ENCODE measurements at places on chromosomes 11 and 22.

GRCh38 chr22:39318507-39319283 is 728 bp downstream of the RPL3 start:
- DNase-seq: no peak

- DNase-seq: no peak
These were observed 5.2 kb upstream of the PTGDR2 start for GRCh38 chr11:60860943-60861342.

DNA sequence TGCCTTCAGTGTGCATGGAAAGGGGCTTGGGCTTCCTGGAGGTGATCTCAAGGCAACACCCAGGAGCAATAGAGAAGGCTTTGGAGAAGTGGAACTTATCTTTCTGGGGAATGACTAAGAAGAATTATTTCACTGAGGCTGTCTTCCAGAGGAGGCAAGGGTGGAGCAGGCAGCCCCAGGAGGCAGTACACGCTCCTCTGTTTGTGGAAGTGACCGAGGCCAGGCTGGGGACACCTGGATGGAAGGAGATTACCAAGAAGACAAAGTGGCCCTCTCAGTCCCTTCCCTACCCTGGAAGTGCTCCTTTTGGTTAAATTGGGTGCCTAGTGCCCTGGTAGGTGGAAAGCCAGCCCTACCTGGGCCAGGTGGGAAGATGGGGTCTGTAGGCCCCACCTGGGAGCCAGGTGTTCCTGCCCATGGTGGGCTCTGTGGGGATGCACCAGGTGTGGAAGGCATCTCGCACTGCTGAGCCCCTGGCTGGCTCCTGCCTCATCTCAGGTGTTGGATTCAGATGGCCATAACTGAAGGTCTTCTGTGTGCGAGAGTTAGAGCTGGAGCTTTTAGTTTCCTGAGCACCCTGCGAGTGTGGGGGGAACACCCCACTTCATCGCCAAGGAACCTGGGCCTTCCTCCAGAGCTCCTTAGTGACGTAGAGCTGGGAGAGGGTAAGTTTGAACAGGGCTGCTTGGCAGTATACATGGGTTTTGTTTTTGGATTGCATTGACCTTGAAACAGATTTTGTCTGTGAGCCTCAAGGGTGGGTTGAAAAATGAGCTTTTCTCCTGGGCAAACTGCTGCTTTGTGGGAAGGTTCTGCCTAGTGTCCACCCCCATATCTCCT is 46.1 kb downstream of the MICAL2 start:
- DNase-seq: no peak

DNA sequence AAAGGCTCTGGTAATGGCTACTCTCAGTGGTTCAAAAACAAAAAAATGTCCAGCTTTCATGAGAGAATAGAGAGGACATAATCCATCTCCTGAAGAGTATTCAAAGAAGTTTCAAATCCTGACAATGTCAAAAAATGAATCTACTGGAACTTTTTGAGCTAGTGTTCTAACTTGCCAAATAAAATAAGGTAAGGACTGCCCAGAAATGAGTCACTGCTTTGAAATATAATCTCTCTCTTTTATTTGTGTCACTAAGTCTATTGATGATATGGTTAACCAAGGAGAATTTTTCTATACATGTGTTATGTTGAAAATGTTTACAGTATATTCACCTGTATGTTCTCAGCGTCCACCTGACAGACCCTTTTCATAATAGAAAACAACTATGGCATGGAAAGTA is 3.4 kb downstream of the GUCY1A2 start:
- DNase-seq: no peak

DNA sequence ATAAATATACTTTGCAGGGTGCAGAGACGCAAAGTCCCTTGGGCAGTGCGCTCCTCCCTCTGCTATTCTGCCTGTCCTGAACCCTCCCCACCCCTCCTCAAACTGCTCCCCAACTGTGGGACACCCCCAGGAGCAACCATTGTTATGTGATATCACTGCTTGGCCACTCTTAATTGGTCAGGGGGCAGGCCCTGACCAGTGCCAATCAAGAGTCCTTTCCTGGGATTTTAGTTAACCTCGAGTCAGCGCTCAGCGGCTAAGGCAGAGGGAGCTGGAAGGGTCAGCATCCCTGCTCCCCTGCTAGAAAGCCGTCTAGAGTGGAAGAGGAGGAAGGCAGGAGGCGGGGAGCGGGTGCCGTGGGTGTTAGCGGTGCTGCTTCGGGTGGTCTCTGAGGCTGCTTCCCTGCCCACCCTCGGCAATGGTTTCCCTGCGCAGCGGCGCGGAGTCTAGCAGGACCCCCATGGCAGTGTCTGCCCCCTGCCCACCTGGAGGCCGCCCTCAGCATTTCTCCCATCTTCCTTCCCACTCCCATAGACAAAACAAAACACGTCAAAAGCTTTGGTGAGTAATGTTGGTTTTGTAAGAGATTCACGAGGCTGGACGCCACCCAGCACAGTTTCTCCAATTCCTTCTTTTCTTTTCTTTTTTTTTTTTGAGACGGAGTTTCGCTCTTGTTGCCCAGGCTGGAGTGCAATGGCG is 38.4 kb upstream of the A4GALT start:
- DNase-seq: no peak

DNA sequence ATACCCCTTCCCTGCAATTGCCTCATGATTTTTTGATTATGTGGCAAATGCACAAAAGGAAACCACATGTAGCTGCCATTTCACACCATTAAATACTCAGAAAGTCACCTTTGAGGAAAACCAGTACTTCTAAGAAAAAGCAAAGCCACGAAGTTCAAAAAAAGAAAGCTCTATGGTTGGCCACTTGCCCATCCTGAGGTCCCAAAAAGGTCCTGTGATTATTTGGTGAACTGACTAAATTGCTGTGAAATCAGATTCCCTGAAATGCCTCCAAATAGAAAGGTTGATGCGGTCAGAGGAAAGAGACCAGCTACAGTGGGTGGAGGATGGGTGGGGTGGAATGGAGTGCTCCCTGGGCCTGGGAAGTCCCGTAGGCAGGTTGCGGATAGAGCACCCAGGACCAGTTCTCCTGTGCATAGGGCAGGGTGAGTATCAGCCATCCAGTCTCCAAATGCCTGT is 26.9 kb downstream of the MRPL16 start:
- no peak for DNase-seq

GRCh38 chr11:72423840-72424239 is 10.5 kb downstream of the CLPB start:
- DNase-seq: no peak

DNA sequence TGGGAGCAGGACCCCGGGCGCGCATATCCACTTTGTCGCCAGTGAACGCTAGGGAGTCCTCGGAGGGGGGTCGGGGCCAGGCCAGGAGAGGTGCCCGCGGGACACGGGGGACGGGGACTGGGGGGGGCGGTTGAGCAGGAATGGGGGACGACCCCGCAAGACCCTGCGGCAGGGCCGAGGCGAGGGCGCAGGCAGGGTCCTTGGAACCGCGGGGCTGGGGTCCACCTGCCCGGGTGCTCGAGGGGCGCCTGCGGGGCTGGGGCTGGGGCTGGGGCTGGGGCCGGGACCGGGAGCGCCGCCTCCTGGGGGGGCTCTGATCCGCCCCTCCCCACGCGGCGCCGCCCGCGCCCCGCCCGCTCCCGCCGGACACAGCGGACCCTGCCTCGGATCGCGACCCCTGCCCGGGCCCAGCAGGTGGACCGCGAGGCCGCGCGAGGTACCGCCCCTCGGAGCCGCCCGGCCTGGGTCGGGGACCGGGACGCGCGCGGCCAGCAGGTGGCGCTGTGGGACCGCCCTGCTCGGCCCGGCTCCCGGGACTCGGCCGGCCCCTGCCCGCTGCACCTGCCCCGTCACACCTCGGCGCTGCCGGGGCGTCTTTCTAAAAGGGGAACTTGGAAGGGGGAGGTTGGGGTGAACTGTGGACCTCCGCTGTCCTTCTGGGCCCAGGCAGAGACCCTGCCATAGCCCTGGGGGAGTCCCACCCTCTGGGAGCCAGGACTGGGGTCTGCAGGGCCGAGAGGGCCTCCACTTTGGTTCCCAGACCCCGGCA is 11.0 kb downstream of the CRELD2 start:
- no peak for DNase-seq

- no peak for DNase-seq
These were observed 548.2 kb downstream of the TBC1D22A start for GRCh38 chr22:47310601-47311000.

DNA sequence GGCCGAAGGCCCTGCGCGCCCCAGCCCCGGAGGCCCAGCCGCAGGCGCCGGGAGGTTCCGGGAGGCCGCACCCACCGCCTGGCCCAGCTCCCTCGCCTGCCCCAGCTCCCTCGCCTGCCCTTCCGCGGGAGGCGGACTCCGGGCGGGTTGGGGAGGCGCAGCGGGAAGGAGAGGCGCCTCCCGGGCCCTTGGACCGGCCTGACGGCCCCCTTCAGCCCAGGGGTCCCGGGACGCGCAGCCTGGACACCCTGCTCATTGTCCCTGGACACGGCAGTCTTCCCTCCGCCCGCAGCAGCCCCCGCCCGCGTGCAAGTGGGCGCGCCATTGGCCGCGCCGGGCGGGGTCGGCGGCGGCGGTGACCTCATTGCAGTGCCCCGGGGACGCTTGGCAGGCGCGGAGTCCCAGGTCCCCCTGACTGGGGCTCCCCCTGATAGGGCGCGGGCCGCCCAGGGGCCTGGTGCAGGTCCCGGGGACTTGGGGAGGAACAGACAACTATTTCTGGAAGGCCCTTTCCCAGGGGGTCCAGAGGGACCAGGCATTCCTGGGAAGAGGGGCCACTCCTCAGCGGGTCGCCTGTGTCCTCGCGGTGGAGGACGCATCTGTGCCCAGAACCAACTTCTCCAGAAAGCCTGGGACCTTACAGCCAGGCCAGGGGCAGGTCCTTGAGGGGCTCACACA is 501 bp downstream of the CD151 start:
- no peak for DNase-seq

DNA sequence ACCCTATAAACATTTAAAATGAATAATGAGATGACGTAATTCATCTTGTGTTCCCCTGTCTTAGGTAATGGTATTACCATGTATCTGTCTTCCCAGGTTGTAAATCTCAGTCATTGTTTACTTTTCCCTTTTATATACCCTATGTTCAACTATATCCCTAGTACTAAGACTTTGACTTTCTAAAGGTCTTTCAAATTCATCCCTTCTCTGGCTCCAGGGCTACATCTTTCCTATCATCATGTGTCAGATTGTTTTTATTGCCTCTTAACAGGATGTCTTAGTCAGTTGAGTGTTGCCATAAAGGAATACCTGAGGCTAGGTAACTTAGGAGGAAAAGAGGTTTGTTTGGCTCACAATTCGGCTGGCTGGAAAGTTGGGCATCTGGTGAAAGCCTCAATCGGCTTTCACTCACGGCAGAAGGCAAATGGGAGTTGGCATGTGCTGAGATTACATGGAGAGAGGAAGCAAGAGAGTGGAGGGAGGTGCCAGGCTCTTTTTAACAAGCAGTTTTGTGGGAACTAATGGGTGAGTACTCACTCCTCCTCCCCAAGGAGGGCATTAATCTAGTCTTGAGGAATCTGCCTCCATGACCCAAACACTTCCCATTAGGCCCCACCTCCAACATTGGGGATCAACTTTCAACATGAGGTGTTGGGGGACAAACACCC is 11.6 kb upstream of the DLAT start:
- DNase-seq: no peak

DNA sequence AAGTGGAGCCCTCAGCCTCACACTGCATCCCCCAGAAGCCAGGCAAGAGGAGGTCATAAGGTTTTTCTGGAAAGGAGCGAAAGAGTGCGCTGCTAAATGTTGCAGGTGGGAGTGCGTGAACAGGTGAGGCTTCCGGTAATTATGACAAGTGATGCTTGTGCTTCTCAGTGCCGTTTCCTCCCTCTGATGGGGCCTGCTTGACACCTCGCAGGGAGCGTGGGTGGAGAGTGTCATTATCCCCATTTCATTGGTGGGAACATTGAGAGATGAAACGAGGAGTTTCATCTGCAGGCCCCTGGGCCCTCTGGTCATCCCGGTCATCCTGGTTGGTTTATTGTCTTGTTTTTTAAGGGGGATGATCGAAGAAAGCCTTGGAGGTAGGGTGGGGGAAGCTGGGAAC is 57.5 kb downstream of the BCR start:
- DNase-seq: no peak

- no peak for DNase-seq
These were observed 3.1 kb upstream of the PARVB start for GRCh38 chr22:44020981-44021380.

DNA sequence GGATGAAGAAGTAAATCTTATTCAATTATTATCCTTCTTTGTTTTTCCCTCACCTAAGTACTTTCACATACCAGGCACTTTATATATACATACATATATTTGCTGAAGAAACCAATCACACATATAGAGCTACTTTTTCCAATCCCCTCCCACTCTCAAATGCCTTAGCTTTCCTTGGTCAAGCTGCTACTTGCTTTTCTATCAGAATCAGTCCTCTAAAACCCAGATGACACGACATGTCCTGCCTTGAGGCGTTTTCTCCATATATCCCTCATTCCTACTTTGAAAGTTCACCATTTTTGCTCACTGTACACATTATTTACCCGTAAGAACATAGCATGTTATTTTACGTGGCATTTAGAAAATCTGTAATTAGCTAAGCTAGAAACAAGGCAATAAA is 5.4 kb downstream of the RAB38 start:
- DNase-seq: no peak

DNA sequence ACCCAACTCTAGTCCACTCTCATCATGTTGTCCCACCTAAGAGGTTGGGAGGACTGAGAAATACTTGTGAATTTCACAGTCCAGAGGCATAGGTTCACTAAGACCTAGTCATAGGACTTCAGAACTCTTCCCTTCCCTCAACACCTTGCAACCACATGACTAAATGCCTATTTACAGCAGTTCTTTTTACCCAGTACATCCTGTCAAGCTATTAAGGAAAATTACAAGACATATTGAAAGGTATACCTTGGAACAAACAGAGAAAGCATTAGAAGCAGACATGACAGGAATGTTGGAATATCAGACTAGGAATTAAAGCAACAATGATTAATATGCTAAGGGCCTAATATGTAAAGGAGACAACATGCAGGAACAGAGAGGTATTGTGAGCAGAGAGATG is 563.8 kb upstream of the LRRC4C start:
- no peak for DNase-seq

DNA sequence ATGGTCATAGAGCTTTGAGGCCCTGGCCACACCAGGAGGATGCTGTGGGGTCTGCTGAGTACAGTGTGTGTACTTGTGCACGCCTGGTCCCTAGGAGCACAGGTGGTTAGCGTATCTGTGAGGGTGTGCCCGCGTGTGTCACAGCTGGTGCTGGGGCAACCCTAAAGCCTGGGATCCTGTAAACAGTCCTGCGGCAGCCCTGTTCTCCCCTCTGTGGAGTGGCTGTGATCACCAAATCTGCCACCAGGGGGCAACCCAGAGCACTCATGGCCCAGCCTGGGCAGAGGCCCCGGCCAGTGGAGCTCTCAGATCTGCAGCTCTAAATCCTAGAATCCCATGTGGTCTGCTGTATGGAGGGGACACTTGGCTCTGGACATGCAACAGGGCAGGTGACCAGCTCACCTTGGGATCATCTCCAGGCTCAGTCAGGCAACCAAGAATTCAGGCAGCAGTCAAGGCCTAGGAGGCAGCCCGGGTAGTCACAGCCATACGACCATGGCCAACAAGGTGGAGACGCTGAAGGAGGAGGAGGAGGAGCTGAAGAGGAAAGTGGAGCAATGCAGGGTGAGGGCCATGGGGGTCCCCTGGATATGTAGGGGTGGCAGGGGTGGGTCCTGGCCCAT is 3.9 kb downstream of the SH3BP1 start:
- DNase-seq: no peak

All from cortex of kidney (tissue), 1 donor.